Stimulated activated CD8-positive, alpha-beta memory T cell treated with anti-CD3 and anti-CD28 coated beads, Interleukin-4, amount 100 ng/mL, for 1 hour (primary cell): ENCODE measurements at places on chromosomes 12 and 14.

- DNase-seq = no peak
These were observed 36.3 kb downstream of the MARK3 start for GRCh38 chr14:103421556-103421955.

GRCh38 chr14:65469903-65470302 lies 57.4 kb downstream of the FUT8 start:
- no peak for DNase-seq

GRCh38 chr14:84751745-84752144 lies 778.2 kb upstream of the FLRT2 start:
- DNase-seq = no peak

GRCh38 chr12:116544656-116545055 lies 14.5 kb upstream of the MAP1LC3B2 start:
- DNase-seq = no peak

GRCh38 chr12:39620659-39621658 lies 1.4 kb upstream of the ABCD2 start:
- DNase-seq = no peak

GRCh38 chr12:124557518-124558223 lies 9.7 kb downstream of the NCOR2 start:
- no peak for DNase-seq

DNA sequence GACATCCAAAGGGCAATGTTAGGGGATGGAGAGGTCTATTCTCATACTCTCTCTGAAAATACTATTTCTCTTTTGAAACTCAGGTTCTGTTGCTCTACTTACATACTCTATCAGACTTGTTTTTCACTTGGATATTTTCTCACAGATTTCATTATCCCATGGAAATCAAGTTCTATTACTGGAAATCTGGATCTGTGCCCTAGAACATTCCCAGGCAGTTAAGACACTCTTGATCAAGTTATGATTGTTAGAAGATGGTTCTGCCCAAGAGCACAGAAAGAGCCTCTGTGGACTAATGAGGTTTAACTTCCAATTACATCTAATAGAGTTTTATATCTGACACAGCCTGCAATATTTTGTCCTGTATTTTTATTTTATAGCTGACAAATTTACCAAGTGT lies 591.0 kb upstream of the ATP2B1 start:
- no peak for DNase-seq

- no peak for DNase-seq
These were observed 13.9 kb downstream of the CKB start for GRCh38 chr14:103508521-103509329.

DNA sequence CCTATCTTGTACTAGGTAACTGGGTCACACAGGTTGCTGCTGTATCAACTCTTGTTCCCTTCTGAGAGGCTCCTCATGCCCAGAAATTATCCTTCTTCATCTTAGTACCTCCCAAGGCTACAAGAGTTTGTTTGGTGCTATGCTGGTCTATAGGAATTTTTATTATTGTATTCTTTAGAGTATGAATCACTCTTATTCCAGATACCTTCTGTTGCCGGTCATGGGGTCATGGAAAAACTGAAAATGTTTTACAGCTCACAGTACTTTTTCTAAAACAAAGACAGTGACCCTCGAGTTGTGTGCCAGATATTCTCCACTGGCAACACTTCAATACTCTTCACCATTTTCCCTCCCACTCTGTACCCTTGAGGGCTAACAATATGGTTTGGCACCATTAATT lies 1598.0 kb upstream of the TMEM132C start:
- DNase-seq = no peak

GRCh38 chr14:63964113-63964512 lies 111.3 kb downstream of the SYNE2 start:
- DNase-seq = no peak

DNA sequence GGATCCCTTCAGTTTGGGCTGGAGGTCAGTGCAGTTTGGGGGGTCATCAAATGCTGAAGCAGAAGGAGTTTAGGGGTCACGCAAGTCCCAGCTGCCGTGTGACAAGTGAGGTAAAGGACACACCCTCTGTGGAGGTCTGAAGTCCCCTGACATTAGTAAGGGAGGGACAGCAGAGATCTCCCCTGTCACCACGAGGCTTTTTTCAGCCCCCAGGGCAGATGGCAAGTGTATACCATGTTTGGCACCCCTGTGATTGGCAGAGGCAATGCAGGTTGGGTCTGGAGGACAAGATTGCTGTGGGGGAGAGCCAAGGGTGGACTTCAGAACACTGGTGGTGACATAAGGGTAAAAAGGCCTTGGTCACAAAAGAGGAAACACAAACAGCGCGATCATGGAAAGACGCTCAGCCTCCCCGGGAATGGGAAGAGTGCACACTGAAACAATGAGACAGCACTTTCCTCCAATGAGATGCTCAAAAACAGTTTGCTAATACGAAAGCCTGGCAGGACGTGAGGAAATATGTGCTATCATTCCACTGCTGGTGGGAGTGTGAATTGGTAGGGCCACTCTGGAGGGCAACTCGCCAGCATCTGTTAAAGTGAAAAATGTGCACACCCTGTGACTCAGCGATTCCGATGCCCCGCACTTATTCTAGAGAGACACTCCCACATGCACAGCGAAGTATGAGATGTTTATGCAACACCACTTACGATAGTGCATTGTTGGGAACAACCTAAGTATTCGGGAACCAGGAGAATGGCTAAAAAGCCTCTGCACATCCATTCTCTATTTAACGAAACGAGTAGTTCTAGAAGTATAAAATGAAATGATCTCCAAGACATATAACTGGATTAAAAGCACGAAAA lies 14.4 kb upstream of the CD27 start:
- no peak for DNase-seq

DNA sequence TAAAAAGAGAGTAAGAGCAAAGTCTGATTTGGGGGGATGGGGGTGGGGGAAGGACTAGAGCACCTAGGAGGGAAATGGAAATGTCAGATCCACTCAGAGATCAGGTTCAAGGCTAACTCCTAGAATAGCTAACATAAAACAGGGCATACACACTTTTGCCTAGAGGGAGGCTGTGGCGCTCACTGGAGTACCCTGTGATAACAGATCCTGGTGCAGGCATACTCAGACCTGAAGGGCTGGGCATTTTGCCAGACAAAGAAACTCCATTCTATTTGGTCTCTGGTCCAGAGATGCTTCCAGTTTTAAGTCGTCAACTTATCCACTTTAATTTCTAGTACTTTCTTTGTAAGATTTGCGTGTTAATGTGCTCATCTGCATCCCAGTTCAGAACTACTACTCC lies 5.8 kb downstream of the CTDSP2 start:
- DNase-seq = no peak

- no peak for DNase-seq
These were observed 41.9 kb downstream of the SLC16A7 start for GRCh38 chr12:59637692-59638070.

DNA sequence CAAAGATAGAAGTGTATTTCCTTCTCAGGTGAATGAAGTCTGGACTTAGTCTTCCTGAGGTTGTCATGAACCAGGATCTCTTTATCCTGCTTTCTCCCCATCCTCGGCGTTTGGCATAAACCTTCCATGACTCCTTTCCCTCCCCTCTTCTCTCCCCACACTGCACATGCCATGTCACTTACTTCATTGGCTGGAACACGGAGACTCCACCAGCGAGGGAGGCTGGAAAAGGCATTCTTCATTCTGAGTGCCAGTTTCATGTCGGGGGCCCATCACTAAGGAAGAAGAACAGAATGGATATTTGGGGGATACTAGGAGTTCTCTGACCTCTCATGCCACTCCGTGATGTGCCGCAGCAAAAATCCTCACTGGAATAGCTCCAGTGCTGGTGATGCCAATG lies 105.6 kb downstream of the VCPKMT start:
- DNase-seq = no peak

DNA sequence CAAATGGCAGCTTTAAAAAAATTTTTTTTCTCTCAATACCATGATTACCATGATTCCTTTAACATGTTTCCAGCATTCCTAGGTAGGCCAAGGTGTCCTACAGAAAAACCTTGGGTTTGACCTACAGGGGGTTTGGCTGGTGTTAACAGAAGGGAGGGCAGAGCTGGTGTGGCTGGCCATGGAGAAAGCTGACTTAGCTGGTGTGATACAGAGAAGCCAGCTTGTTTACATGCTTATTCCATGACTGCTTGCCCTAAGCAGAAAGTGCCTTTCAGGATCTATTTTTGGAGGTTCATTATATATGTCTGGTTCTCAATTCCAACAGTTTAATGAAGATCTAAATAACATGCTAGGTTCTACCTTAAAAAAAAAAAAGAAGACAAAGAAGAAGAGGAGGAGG lies 68.6 kb downstream of the EEA1 start:
- no peak for DNase-seq
